ENCODE measurements at places on chromosomes 5 and 9.

- no peak for DNase-seq
These were observed 797 bp downstream of the TOR2A start for GRCh38 chr9:127734247-127734746.

DNA sequence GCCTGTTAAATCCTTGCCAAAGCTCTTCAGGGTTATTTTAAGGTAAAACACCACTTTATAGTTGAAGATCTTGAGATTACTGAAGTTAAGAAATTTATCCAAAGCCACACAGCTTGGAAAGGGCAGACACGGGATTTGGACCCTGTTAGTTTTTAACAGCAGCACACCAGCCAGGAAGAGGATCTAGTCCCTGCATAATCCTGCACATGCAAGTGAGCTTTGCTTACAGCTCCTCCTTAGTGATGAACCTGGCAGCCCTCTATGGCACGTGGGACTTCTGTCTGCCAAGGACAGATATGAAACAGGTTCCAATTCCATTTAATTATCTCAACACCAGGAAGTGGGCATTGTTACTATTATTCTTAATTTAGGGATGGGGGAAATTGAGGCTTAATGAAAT is 108.7 kb downstream of the TRIM32 start:
- no peak for DNase-seq

DNA sequence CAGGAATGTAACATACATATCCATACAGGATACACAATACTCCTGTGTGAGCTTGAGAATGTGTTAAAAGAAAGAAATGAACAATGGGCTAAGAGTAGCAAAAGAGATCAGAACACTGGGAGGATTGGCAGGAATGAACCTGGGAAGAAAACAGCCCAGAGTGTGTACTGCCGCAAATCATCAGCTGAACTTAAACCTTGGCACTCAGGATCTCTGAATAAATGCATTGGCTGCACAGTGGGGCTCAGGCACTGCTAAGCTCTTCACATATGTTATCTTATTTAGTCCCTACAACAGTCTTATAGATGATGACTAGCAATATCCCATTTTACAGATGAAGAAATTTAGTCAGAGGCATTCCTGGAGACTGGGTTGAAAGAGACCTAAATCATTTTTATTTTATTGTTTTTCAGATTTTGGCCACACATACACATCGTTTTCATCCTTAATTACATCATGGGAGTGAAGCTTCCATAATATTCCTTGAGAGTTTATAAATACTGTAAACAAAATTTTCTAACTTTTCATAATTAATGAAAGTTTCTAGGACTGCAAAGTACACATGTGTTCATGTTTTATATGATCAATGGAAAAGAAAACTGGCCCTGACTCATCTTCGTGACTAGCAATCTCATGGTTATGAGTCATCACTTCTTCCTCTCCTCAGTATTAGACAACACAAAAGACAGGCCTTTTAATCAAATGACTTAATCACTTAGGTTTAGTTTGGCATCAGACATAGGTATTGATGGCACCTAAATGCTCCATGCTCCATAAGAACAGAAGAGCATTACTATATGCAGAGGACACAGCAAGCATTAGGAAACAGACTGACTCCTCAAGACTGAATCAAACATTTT is 59.2 kb downstream of the CDH18 start:
- DNase-seq = no peak

DNA sequence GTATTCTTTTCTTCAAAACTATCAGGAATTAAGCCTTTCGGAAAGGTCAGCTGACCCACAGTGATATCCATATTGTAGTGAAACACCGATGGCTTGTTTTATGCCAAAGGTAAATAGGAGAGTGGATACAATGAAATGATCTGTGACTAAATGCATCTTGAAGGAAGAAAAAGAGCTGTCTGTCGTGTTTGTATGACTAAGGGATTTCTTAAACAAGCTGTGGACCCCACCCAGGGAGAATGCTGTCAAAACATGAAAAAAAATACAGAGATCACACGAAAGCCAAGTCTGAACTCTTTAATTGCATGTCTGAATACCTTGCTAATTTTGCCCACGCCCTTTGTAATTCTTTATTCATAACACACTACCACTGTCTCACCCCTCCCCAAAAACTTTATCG is 286.4 kb upstream of the WWC1 start:
- DNase-seq = no peak

GRCh38 chr9:14722391-14723035 is at the start of gene CER1:
Gene CER1, minus strand, starts transcription at chr9:14722733. Its CDS starts 61 bp downstream, at chr9:14722672.
- DNase-seq = no peak

All from OCI-LY7 (cell line).